ENCODE measurements at places on chromosomes 13 and 19.
A peak's percentile ranks its signal among the peaks of the same experiment; 100 is the strongest.

DNA sequence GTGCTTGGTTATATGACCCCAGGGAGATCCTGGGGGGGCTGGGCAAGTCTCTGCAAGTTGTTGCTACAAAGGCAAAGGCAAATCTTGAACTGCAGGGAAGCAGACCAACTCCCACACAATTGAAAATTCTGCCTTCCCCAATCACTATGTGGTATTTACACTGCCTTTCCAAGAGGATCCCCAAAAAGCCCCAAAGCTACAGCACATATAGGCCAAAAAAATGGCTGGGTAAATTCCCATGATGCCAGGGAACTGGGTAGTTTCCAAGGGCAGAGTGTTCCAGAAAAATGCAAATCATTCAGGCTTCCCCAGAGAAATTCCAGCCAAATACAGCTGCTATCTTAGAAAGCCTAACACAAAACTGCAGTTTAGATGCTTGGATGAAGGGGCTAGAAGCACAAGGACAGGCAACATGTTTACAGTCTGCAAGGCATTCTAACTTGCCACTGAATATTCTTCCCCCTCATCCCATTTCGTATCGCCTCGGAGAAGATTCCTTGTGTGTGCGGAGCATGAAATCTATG lies 6.2 kb downstream of the FOXO1 start:
- no peak for DNase-seq

GRCh38 chr19:33801411-33801810 lies 4.7 kb downstream of the KCTD15 start:
- DNase-seq: no peak

DNA sequence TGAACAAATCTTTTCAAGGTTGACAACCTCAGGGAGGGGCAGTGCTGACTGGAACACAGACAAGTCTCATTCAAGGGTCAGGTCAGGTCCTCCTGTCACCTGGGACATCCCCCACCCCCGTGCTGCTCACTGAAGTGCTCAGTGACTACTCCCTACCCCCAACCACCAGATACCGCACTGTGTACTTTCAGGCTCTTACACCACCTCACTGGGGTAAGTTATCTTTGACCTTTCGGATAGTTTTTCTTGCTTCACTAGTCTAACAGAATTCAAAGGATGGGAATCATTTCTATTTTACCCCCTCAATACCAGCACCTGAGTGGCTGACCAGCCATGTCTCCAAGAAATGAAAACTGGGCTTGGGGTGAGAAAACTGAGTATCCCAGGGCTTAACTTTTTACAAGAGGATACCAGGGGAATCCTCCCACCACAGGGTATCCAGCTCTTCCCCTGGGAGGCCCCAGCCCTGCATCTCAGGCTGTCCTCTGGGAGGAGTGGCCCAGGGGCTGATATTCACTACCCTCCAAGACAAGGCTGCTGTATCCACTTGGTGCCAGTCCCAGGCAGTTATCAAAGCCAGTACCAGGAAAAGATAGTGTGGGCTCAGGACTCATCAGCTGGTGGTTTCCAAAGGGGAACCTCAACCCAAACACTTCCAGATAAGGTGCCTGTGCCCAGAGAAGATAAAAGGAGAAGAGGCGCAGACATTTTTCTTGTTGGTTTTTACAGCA lies 2.1 kb downstream of the ZNF563 start:
- no peak for DNase-seq

DNA sequence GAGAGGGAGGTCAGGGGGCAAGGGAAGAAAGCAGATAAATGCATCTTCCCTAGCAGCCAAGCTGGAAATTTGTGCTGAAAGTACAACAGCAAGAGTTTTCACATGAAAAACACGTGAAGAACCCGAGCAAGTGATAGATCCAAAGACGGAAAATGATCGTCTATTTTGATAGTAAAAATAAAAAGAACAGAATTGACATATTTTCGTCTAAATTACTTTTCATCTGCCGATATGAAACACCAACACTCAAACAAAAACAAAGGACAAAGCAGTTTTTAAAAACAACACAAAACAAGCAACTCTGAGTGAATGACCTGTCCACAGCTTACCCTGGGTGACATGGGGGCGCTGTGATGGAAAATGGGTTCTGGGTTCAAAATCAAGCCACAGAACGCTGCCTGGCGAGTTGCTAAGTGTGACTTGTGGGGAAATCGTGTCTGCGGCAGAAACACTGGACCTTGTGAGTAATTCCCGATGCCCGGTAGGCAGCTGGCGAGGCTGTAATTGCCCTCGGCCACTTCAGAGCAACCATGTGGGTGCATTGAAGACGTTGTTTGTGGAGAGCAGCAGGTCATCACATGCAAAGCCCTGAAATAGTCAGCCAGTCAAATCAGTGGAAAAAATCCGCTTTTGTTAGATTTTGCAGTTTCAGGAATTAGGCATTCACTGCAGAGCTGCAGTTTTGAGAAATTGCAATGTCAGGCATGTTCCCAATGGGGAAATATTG lies 7.4 kb downstream of the SOX1 start:
- DNase-seq: no peak

DNA sequence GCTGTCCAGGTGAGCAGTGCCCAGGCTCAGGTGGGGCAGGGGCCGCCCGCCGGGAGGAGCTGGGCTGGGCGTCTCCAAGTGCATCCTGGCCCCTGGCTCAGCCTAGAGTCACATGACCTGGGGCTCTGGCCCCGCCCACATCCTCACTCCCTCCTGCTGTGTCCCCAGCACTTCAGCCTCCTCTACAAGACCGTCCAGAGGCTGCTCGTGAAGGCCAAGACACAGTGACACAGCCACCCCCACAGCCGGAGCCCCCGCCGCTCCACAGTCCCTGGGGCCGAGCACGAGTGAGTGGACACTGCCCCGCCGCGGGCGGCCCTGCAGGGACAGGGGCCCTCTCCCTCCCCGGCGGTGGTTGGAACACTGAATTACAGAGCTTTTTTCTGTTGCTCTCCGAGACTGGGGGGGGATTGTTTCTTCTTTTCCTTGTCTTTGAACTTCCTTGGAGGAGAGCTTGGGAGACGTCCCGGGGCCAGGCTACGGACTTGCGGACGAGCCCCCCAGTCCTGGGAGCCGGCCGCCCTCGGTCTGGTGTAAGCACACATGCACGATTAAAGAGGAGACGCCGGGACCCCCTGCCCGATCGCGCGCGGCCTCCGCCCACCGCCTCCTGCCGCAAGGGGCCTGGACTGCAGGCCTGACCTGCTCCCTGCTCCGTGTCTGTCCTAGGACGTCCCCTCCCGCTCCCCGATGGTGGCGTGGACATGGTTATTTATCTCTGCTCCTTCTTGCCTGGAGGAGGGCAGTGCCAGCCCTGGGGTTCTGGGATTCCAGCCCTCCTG lies 16.8 kb upstream of the CELF5 start:
- DNase-seq: no peak

DNA sequence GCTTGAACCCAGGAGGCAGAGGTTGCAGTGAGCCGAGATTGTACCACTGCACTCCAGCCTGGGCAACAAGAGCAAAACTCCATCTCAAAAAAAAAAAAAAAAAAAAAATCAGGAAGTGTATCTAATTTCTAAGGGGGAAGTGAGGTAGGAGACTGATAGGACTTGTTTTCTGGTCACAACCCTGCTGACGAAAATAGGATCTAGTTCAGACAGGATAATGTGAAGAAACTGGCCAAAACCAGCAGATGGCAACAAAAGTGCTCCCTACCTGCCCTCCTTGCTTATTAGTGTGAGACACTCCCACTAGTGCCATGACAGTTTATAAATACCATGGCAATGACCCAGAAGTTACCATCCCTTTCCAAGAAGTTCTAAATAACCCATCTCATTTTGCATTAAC lies 36.0 kb upstream of the KPNA3 start:
- DNase-seq: no peak

DNA sequence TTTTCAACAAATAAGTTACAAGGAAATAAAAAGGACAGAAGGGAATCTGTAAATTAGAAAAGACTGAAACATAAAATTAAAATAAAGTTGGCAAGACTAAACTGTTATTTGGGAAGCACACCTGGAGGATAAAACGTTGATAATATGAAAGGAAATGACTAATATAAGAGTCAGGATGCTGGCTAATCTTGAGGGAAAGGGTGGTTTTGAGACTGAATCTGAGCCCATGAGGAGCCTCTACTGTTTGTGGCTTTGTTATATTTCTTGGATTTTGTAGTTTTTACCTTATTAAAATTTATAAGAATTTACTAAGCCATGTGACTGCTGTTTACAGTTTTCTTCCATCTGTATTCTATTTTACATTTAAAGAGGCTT lies 718.0 kb upstream of the SPRY2 start:
- no peak for DNase-seq

GRCh38 chr19:30924670-30925069 lies 424.6 kb downstream of the TSHZ3 start:
- no peak for DNase-seq

GRCh38 chr13:39451860-39452301 lies 151.1 kb downstream of the LHFPL6 start:
- peak; percentile 82 for DNase-seq

GRCh38 chr13:97327506-97328221 lies 105.5 kb downstream of the MBNL2 start:
- DNase-seq: no peak

GRCh38 chr13:20609145-20609544 lies 42.2 kb downstream of the IFT88 start:
- no peak for DNase-seq

GRCh38 chr13:99522298-99522697 lies 21.0 kb downstream of the TM9SF2 start:
- no peak for DNase-seq

- DNase-seq: no peak
Observed at GRCh38 chr19:371501-372168, 27.0 kb upstream of the MIER2 start.

DNA sequence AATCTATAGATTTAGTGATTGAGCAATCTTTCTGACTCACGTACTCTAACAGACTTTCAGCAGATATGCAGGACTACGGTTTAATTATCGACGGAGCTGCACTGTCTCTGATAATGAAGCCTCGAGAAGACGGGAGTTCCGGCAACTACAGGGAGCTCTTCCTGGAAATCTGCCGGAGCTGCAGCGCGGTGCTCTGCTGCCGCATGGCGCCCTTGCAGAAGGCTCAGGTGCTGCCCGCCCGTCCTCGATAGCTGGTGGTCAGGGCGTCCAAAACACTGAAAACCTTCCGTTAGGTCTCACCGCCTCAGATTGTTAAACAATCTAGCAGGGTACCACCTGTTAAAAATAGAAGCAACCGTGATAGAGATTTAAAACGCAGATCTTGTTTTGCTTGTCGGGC lies 113.2 kb upstream of the MCF2L start:
- no peak for DNase-seq

GRCh38 chr13:43567608-43568007 lies 219.2 kb downstream of the ENOX1 start:
- DNase-seq: no peak

- no peak for DNase-seq
Observed at GRCh38 chr19:52473655-52474350, 20.4 kb downstream of the ZNF578 start.

DNA sequence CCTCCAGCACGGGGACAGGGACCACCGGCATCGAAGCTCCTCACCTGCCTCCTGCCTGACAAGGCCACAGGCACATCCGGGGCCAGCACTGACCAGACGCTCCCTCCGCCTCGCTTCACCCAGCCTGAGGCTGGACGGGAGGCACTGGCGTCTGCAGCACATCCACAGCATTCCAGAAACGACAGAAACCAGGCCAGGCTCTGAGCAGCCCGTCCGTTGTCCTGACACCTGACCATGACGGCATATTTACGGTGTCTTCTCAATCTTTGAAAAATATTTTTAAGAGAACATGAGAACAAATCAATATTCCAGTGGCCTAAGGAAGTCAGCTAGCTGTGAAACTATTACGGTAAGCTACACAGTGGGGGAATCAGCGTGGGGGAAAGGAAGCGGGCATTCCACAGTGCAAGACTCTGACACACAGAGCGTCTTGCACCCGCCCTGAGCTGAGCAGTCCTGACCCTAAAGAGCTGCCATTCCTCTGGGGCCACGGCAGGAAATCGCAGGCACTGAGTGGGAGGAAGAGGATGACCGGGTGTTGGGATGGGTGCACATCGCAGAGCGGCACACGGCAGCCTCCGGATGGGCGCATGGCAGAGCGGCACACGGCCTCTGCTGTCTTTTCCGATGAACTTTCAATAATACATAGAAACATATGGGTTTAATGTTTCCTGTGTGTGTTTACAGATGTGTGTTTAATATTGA lies 26.8 kb downstream of the RASA3 start:
- DNase-seq: no peak

All from bone marrow (tissue), 2 donors.